ENCODE measurements at places on chromosomes 16 and 17.

DNA sequence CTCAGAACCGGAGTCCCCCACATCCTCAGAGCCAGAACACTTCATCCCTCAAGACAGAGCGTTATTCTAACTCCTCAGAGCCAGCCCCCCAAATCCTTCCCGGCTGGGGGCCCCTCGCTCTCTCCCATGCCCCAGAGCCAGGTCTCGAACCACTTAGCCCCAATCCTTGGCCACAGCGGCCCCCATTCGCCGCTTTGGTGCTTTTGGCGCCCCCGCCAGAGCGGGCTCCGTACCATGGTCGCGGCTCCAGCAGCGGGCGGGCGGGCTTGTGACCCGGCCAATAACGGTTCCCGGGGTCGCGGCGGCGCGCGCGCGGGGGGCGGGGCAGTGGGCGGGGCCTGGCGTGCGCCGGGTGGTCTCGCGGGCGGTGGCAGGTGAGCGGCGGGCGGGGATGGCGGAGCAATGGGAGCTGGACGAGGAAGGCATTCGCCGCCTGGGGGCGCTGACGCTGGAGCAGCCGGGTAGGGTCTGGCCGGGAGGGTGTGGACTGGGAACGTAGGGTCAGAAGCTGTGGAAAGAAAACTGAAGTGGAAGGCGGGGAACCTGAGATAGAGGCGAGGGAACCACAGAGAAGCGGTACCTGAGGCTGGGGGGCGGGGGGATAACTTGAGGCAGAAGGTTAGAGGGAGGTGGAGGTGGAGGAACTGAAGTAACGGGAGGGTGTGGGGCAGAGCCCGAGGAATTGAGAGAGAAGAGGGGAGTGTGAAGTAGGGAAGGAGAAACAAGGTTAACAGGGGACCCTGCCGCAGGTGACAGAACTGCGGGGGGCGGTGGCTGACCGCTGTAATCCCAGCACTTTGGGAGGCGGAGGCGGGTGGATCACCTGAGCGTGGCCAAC, at the start of the genes KCTD19 and LRRC36:
KCTD19 (minus strand) TSS at position 270 of the 838 bp plus-strand sequence; CDS start at position 236, 34 bp downstream.
LRRC36 (plus strand) TSS at position 344 of the 838 bp plus-strand sequence; CDS start at position 392, 48 bp downstream.
- peak; percentile 52 for DNase-seq

GRCh38 chr17:979539-980405, at the start of gene NXN:
TSS of gene NXN (minus strand) at chr17:979776.
- peak; percentile 29 for DNase-seq

- DNase-seq = no peak
Observed at GRCh38 chr17:19018600-19018950, 14.0 kb upstream of the FAM83G start.

- no peak for DNase-seq
Observed at GRCh38 chr17:42522798-42523278, 13.2 kb upstream of the NAGLU start.

GRCh38 chr17:27531469-27531961, 75.3 kb downstream of the KSR1 start:
- DNase-seq = no peak

DNA sequence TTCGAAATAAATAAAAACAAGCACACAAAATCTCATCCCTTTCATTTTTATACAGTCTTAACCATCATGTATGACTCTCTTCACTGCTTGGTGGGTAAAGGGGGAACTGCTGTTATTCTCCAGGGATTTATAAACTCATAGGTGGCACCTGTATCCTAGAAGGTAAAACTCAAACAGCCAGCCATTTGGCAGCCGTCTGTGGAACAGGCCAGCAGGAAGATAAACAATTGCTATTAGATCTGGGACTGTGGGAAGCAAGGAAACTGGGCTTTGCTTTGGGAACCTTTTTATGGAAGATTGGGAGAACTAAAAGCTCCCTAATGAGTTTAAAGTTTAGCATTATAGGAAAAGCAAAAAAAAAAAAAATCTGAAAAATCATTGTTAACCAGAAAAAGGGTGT, 126.0 kb downstream of the TANGO6 start:
- DNase-seq = no peak

- no peak for DNase-seq
Observed at GRCh38 chr17:42227849-42228700, 33.8 kb upstream of the GHDC start.

DNA sequence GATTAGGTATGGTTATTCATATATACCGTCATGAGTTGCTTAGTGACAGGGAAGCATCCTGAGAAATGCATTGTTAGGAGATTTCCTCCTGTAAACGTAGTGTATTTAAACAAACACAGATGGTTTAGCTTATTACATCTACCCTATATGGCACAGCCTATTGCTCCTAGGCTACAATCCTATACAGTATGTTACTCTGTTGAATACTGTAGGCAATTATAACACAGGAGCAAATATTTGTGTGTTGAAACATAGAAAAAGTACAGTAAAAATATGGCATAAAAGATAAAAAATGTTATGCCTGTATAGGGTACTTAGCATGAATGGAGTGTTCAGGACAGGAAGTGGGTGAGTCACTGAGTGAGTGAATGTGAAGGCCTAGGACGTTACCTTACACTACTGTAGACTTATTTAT, 157.7 kb downstream of the CDH11 start:
- DNase-seq = no peak

DNA sequence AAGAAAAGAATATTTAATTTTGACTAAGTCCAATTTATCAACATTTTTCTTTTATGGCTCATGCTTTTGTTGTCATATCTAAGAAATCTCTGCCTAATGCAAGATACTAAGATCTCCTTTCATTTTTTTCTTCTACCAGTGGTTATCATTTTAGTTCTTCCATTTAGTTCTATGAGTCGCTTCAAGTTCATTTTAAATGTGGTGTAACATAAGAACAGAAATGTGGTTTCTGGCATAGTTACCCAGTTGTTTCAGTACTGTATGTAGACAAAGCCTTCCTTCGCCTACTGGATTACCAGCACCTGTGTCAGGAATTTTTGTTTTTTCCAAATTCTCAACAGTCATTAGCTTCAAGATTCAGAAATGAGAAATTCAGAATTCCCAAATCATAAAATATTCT, 175.7 kb downstream of the PARN start:
- DNase-seq = no peak

- no peak for DNase-seq
Observed at GRCh38 chr17:49997301-49997650, 2.3 kb upstream of the DLX3 start.

DNA sequence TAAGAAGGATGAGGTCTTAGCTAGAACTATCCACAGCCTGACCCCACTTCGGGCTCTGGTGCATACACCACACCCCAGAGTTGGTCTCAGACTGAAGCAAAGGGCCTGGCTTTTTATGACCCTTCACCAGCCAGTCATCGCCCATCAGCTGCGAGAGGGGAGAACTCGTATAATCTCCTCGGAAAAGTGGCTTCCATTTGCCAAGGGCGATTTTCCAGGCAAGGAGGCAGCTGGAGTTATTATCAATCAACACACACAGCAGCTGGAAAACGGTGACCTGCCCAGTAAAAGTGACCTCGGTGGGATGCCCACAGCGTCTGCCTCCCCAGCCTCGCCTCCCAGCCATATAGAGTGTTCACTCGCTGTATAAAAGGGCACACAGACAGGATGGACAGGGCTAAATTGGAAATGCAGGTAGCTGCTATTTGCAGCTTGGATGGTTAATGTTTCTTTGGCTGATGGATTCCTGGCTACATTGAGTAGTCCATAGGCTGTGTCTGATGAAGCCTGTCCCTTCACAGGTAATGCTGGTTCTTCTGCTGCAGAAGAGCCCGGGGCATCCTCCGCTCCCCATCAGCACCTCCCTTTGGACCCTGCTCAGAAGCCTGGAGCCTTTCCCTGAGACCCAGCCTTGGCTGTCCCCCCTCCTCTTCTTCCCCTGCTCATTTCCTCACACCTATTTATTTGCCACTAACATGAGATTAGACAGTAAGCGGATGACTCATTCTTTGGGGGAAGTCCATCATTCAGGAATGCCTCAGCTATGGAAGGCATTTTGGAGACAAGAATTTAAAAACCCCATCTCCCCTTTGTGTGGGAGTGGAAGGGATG, 45.7 kb downstream of the TMEM186 start:
- no peak for DNase-seq

DNA sequence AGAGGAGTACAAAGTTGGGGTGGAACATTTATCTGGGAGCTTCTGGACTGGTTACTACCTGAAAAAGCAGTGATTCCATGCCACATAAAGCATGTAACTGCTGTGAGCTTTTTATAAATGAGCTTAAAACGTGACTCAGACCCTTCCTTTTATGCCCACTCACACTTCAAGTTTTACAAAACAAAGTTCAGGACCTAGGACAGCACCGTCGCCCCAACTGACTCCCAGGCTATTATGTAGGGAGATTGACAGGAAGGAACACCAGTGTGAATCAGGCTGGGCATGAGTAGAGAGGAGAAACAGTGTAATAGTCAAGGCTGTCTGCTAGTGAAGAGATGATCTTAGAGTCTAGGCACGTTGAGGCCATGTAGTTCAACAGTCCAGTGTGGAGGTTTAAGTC, 91.6 kb upstream of the DNAH9 start:
- no peak for DNase-seq

DNA sequence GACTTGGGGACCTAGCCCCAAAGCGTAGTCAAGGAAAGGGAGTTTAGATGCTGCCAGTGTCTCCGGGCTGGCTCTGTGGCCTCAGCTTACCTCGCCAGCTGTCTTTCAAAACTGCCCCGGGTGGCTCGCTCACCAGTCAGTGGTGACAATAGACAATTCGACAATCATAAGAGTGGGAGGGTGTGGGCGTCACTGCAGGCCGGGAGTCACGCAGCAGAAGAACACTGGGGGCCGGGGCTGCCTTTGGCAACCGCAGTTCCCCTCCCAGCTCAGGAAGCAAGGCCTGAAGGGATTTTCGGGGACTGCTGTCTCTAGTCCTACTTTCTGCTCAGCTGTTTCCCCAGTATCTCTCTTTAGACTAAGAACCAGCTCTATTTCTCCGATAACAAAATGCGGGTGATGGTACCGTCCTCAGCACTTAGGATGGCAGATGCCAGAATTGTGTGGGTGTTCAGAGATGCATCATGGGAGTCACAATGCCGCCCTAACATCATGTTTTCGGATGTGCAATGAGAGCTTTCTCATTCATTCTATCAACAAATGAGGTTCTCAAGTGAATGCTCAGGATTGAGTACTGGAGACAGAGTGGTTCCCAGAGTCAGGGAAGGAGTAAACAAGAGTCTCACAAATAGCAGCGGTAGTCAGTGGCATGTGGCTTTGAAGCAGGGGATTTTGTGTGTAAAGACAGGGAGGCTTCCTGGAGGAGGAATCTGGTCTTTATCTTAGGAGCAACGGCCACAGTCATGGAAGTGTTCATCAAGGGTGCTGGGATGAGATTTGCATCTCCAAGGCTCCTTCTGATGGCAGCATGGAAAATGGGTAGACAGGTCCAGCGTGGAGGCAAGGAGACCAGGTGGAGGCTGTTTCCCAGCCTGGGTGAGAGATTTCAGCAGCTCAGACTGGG, 93.1 kb downstream of the ZDHHC7 start:
- DNase-seq = no peak

DNA sequence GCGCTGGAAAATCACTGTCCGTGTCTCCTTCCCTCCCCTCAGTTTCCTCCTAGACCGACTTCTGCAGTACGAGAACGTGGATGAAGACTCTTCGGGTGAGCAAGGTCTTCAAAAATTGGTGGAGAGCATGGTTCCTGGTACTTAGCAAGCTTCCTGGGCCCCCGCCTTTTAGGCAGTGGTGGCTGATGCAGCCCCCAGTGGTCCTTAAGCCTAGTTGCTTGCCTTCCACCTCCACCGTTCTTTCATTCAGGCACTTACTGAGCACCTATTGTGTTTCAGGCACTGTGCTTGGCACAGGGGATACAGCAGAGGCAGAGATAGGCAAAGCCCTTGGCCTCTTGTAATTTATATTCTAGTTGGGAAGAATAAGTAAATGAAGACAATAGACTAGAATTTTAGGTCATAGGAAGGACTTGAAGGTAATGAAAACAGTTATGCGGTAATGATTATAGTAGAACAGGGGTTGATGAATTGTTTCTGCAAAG, 767 bp downstream of the INO80E start:
- no peak for DNase-seq

DNA sequence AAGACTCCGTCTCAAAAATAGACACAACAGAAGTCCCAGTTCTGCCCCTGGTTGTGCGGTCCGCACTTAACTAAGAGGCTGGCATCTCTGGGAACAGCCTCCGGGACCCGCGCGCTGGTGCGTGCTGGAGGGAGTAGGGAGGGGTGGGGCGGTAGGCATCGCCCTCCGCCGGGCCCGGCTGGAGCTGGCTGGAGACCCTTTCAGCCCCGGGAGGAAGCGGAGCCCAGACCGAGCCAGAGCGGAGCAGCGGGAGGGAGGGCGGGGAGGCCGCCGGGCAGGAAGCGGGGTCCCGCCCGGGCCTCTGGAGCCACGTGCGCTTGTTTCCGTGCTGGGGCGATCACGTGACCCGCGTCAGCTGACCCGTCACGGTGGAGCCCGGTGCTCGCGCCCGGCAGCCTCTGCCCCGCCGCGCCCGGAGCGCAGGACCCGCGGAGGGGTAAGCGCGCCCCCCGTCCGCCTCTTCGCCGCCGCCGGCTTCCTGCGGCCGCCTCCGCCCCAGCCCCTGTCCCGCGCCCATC, at the start of gene WDR81:
WDR81 (plus strand) TSS at position 354 of the 518 bp plus-strand sequence. CDS start 256 bp downstream, outside the sequence.
- DNase-seq = peak; percentile 38

- no peak for DNase-seq
Observed at GRCh38 chr16:2473999-2474876, 689 bp upstream of the TBC1D24 start.

GRCh38 chr16:9370061-9370491, 278.6 kb downstream of the HAPSTR1 start:
- DNase-seq = no peak

DNA sequence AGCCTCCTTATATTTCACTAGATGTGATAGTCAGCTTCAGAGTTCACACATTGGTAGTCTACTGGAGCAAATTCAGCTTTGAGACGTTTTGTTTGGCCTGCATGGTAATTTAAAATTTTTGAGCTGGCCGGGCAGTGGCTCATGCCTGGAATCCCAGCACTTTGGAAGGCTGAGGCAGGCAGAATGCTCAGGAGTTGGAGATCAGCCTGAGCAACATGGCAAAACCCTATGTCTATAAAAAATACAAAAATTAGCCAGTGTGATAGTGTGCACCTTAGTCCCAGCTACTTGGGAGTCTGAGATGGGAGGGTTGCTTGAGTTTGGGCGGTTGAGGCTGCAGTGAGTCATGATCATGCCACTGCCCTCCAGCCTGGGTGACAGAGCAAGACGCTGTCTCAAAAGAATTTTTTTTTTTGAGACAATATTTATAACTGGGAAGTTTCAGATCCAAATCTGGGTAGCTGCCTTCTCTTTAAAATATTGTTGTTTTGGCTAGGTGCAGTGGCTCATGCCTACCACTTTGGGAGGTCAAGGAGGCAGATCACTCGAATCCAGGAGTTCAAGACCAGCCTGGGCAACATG, 4.8 kb upstream of the BLMH start:
- DNase-seq = no peak

- DNase-seq = no peak
Observed at GRCh38 chr17:7048968-7049367, 5.1 kb upstream of the SLC16A11 start.

GRCh38 chr17:27937025-27937546, 43.9 kb upstream of the LYRM9 start:
- DNase-seq = no peak
